ENCODE measurements at places on chromosomes 16 and 17.

DNA sequence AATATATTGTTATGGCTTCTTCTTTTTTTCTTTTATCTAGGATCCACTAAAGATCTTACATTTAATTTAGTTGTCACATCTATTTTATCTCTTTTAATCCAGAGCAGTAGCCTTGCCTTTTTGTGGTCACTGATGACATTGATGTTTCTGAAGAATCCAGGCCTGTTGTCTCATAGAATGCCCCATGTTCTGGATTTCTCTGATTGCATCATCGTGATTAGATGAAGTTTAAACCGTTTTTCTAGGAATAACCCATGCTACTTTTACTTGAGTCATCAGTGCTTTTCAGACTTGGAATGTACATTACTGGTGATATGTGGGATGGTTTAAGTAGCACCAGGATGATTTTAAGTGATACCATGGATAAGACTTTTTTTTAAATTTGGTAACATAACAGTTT lies 106.4 kb upstream of the CES5A start:
- DNase-seq, result no peak

DNA sequence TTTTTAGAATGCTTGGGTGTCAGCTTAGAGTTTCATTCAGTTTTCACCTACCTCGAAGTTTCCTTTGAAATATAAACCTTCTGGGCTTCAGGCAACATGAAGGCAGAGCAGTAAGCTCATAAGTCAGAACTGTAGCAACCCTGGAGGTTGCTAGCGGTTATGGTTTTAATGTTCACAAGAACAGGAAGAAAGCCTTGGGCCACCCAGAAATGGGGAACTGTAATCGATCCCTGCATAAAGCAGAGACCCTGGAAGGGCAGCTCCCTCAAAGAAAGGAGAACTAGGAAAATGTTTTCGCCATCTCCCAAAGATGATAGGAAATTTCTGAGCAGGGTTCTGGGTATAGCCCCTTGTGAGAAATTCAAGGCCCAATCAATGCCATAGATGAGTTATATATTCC lies 47.8 kb upstream of the RASL10B start:
- DNase-seq, result no peak

DNA sequence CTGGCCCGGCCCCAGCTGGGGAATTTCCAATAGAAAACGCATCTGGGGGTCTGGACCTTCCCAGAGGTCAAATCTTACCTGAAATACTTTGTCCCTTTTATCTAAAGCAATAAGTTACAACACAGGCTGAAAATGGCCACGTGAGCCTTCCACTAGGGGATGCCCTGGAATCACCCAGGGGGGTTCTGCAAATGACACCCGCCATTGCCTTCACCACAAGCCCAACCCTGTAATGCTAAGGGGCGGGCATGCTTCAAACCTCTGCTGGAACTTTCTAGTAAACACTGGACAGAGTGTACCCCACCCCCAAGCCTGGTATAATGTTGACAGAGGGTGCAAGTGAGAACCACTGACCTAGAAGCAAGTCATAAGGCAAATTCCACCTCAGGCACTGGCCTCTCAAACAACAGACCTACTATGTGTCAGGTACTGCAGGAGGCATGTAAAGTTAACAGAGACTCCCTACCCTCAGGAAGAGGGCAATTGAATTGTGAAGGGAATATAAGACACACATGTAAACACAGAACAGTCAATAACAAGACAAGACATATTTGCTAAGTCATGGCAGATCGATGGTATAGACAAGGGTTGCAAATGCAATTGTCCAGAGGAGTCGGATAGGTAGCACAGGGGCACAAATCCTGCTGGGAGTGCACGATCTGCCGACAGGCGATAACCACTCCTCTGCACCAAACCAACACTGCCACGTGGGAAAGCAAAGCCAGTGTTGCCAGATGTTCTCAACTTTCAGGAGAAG lies 59.0 kb downstream of the ARHGAP17 start:
- no peak for DNase-seq

- DNase-seq, result no peak
Observed at GRCh38 chr16:49542391-49542891, 168.8 kb downstream of the C16orf78 start.

DNA sequence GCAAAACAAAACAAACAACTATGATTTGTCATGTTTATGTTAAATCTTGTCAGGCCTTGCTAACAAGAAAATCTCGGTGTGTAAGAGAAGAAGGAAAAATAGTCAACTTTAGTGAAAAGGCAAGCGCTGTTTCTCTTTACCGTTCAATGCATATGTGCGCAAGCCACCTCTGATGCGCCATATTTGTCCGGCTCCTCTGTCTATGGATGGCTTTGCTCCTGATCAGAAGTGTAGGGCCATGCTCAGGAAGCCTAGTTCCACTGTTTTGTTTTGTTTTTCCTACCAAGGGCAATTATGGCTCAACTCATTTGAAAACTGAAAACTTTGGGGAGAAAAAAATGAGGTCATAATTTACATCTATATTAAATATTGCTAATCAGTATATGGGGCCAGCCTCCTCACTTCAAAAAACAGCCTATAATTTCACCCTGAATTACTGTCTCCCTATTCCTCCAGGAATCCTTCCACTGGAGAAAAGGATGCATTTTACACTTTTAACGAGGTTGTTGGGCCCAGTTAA lies 4.5 kb downstream of the MAF start:
- no peak for DNase-seq

GRCh38 chr17:59712862-59713261 lies 5.4 kb downstream of the VMP1 start:
- no peak for DNase-seq

GRCh38 chr16:58652741-58653140 lies 23.1 kb upstream of the CNOT1 start:
- DNase-seq, result peak; percentile 45

DNA sequence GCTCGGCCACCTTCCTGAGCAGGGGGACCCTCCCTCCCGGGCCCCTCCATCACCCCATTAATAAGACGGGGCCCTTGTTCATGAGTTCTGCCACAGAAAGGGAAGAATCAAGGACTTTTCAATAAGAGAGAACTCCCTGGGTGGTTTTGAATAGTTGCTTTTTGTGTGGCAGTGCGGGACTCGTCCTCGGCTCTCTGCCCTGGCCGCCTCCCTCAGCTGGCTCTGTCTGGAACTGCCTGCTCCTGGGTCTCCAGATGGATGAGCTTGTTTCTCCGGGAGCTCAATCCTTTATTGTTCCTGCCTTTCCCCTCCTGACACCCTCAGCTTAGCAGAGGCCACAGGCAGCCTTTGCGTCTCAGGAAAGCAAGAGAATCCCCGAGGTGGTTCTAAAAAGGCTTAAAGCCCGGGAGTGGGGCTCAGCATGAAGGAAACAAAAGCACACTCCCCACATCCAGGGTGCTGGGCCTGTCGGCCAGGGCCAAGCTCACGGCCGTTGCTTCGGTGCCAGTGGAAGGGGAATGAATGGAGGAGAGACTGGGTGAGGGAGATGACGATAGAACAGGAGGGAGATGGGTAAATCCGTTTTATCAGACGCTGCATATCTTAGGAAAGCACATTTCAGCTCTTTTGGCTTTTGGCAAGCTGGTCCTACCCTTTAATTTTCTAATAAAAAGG lies 60.2 kb downstream of the RAI1 start:
- no peak for DNase-seq
